ENCODE measurements at places on chromosomes 1 and 21.

- DNase-seq = no peak
Measured at GRCh38 chr1:89732206-89732605, 88.6 kb upstream of the LRRC8D start.

DNA sequence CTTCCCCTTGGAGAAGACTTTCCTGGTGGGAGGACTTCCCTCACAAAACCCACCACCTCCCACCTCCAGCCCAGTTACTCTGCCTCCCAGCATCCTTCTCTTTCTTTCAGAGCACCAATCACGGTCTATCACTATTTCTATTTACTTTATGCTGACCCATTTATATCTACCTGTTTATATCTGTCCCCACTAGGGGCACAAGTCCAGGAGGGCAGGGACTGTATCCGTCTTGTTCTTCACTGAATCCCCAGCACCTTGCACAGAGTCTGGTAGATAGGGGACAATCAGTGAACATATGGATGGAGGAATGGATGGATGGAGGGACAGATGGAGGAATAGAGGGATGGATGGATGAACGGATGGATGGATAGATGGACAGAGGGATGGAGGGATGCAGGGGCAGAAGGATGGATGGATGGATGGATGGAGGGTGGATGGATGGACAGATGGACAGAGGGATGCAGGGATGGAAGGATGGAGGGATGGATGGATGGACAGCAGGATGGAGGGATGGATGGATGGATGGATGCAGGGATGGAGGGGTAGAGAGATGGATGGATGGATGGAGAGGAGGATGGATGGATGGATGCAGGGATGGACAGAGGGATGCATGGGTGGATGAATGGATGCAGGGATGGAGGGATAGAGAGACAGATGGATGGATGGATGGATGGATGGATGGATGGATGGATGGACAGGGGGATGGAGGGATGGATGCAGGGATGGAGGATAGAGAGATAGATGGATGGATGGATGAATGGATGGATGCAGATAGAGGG, 5.5 kb downstream of the C1QB start:
- no peak for DNase-seq

DNA sequence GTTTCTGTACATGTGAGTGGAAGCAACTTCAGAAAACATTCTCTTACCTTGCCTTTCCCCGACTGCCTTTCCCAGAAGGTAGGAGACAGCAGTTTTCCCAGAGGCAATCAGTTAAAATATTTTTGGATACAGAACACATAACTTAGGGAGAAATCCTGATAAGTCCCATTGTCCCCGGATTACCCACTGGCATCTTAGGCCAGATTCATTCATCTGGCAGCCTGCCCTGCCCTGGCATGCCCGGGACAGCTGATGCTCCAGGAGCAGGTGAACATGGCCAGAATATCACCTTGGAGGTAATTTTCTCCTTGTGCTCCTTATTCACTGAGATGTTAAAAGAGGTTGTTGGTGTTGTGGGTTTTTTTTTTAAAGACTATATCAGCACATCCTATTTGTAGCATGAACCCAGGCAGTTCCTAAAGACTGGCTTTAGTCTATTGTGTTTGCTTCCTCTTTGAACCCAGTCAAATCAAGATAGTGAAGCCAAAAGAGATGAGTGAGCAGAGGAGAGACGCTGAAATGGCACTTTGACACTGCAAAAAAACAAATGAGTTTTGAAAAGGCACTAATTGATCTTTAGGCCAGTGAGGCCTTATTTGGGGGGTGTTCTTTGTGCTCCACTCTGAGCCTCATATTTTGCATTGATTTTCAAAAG, 139.6 kb downstream of the PLPP3 start:
- DNase-seq = no peak

GRCh38 chr1:97427371-97427770, 493.5 kb downstream of the DPYD start:
- DNase-seq = no peak

- DNase-seq = no peak
Measured at GRCh38 chr1:9315411-9316079, 22.9 kb downstream of the SPSB1 start.

- no peak for DNase-seq
Measured at GRCh38 chr1:53495633-53496345, 36.6 kb downstream of the DMRTB1 start.

DNA sequence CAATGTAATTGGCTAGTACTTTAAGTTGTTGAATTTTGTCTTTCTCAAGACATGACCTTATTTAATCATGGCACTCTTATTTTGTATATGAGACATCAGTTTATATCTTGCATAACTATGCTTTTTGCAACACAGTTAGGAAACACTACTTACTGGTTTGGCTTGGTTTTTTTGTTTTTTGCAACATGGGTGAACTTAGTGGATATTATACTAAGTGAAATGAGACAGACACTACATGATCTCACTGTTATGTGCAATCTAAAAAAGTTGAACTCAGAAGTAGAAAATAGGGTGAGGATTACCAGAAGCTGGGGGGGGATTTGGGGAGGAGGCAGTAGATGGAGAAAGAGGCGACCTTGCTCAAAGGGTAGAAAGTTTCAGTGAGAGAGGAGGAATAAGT, 132.1 kb downstream of the PLA2G4A start:
- DNase-seq = no peak

DNA sequence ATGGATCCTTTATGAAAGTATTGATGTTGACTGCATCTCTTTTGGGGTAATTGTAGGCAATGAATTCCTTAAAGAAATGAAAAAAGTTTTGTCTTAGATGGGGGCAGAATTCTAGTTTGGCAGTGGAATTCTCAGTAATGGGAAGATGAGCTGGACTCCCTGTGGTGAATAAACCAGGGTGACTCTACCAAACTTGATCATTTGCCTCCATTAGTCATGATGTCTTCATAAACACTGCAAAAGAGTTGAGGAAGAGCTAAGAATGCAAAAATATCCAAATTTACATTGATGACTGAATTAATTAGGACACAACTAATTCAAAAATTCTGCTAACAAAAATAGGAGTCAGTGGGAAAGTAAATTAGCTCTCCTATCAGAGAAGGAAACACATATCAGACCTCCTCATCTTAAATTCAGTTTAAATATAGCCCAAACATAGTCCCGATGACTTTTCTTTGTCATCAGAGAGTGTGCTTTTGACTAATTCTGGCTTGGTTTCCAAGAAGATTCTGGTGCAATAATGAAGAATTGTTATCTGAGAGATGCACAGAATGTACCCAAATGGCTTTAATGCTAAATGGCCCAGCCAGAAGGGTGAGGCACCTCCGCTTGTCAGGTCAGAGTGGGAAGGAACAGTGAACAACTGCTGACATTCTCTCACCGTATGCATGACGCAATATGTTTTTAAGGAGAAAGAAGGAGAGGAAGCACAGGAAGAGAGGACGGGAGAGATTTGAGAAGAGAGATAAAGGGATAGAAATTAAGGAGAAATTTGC, 525.1 kb downstream of the LMO4 start:
- DNase-seq = no peak

DNA sequence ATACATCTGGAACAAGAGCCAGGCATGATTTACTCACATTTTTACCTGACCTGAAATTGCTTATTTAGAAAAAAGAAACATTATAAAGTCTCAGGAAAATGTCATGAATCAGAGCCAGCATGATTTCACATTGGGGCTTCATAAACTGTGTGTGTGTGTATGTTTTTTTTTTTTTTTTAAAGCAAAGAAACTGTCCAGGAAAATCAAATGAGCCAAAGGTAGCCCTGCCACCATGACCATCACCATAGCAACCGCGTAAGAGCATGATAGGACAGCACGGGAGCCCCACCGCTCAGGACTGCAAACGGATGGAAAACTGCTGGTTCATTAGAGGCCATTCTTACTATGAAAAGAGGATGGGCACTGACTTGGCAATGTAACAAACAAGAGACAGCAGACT, 139.2 kb downstream of the NTMT2 start:
- DNase-seq = no peak

- no peak for DNase-seq
Measured at GRCh38 chr1:199725002-199725565, 302.4 kb upstream of the NR5A2 start.

- peak; percentile 39 for DNase-seq
Measured at GRCh38 chr1:111948209-111949171, 41.0 kb downstream of the KCND3 start.

DNA sequence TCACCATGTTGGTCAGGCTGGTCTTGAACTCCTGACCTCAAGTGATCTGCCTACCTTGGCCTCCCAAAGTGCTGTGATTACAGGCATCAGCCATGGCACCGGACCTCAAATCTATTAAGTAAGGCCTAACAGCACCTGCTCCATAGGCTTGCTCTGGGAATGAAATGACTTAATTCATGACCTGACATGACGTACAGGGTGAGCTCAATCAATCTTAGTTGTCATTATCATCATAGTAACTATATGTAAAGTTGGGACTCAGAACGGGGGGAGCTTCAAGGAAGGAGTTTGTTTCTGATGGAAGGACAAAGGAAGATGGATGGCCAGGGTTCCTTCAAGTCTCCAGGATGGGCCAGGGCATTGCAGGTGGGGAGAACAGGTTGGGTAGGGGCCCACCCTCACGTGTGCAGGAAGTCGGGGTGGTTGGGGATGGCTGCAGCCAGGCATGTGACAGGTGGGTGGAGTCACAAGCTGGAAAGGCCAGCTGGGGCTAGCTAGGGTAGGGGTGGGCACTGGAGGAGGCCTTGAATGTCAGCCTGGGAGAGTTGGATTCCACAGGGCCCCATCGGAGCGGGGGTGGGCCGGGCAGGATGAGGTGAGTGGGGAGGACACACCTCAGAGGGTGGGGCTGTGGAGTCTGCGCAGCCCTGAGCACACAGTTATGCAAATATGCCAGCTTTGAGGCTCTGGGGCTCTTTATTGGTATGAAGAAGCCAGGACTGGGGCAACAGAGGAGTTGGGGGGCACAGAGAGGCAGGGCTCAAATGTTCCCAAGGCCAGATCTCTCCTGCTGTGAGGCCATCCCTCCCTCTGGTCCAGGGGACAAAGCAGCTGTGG, 9.6 kb downstream of the TRIM62 start:
- no peak for DNase-seq

DNA sequence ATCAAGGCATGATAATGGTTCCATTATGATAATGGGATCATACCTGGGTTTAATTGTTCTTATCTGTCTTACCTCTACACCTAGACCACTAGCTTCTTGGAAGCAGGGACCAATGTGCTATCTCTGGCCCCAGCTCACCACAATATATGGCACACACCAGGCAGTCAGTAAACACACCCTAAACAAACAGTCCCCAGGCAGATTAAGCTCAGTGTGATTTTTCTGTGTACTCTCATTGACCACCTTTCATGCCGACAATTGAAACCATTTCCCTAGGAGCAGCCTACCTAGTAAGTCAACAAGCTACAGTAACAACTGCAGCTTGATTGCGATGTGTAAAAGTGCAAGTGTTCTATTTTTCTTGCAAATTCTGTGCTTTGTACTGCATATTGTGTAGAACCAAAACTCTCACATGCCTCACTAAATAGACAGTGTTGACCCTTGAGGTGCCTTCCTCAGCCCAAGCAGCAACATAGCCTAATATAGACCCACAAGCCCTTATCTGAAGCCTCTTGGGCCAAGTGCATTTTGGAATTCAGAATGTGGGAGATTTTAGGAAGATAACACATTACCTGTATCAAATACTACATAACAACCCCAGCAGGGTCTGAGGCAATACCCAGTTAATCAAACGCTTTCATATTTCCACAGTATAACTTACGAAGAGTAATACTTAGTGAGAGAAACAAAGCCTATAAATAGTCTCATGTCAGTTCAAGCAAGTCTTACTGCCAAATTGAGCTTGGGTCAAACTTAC, 32.0 kb downstream of the INPP5B start:
- DNase-seq = no peak

DNA sequence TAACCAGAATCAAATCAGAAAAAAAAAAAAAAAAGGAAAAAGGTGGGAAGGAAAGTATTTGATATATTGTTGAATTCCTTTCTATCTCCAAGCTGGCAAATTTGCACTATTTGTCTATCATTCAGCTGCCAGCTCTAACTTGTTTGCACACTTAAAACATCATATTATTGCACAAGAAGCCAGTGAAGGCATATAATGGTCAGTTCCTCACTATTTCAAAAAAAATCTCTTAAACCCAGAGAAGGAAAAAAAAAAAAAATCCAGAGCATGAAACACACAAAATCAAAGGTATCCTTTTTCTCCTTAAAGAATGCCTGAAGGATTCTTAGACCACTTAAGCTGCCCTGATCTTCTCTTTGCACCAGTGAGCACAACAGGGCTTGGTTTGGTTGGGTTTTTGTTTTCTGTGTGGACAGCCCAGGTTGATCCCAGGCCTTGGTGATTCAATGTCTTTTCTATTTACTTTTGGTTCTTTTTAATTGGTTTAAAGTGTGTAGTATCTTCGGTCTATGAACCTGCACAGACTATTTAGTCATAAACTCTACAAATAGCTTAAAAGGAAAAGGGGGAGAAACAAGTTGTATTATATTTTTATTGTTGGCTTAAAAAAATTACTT, 40.2 kb downstream of the DUSP10 start:
- no peak for DNase-seq

GRCh38 chr1:246155923-246156322, 351.2 kb downstream of the SMYD3 start:
- no peak for DNase-seq

DNA sequence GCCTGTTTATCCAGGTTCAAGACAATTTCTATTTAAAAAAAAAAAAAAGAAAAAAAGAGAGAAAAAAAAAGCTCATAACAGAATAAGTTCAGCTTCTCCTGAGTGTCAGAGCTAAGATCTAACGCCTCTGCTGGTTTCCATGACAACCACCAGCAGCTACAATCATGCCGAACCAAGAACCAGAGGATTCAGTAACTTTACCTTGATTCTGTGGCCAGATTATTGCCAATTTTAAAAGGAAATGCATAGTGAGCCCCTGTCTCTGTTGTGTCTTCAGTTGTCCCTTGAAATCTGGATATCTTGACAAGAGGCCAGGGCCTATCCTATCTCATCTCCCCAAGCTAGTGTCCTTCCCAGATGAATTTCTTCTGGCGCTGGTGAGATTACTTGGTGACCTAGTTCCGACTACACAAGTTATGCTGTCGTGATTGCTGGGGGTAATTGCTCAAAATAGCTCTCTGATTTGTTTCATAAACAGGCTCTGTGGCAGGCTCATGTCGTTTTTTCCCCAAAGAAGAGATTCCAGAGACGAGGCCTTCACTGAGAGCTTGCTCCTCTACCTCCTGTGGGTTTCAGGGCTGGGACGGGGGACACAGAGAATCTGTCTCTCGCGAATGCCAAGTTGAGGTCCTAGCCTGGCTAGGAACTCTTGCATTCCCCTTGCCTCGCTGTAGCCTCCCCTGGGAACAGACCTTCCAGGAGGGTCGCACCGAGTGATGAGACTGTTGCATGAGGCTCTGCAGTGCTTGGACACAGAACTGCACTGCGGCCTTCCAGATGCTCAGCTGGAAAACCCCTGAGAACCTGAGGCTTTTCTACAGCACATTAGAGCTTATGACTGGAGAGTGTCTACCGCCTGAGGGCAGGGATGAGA, 32.4 kb upstream of the SCCPDH start:
- DNase-seq = no peak

- peak; percentile 35 for DNase-seq
Measured at GRCh38 chr1:48617252-48617651, 145.2 kb upstream of the SPATA6 start.

- DNase-seq = no peak
Measured at GRCh38 chr1:5460974-5461373, 531.3 kb downstream of the NPHP4 start.

- DNase-seq = no peak
Measured at GRCh38 chr1:167880580-167881021, 33.3 kb downstream of the ADCY10 start.
